ENCODE measurements at places on chromosomes 2 and 18.

DNA sequence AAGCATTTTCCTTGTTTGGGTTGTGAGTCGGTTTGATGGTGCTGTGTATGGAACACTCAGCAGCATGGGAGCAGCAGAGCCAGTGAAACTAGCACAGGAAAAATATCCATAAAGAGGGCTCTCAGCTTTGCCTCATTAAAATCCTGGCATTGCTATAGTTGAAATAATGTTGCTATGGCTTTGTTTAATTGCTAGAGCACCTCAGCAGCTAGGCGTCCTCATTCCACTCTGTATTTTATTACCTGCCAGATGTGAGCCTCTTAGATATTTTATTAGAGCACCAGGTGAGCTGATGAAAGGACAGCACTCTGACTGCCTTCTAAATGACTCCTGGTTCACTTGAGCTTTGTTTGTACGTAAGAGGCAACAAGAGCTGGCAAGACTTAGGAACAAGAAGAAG lies 232.4 kb downstream of the MTX2 start:
- DNase-seq, result no peak

- no peak for DNase-seq
These were observed 95.3 kb downstream of the EIPR1 start for GRCh38 chr2:3282056-3282998.

DNA sequence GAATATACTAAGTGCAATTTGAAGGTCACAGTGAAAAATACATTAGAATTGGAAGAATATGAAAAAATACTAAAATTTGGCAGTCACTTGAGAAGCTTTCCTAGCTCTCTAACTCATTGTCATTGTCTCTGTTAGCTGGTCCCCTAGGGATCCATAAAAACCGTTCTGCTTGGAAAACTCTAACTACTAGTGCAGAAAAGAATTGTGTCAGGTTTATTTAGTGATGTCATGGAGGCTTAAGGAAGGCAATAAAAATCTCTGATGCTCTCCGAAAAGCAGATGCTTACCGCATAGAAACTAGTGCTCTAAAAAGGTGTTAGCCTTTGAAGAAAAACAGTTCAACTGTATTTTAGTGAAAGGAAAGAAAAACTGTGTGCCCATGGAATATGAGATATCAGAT lies 150.1 kb upstream of the DLGAP1 start:
- no peak for DNase-seq

DNA sequence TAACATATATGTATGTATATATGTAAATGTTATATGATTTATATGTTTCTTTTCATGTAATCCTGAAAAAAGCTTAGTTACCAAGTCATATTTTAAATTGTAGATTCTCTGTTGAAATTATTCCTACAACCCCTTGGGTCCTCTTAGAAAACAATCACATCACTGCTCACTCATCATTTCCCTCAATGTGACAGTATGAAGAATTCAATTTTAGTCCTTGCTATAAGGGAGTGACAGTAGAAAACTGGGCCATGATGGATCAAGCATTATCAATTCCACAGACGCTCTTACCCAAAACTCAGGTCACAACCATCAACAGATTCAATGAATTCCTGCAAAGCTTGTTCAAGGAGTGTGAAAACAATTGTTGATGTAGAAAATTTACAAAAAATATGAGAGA lies 1389.5 kb upstream of the ACVR2A start:
- no peak for DNase-seq

DNA sequence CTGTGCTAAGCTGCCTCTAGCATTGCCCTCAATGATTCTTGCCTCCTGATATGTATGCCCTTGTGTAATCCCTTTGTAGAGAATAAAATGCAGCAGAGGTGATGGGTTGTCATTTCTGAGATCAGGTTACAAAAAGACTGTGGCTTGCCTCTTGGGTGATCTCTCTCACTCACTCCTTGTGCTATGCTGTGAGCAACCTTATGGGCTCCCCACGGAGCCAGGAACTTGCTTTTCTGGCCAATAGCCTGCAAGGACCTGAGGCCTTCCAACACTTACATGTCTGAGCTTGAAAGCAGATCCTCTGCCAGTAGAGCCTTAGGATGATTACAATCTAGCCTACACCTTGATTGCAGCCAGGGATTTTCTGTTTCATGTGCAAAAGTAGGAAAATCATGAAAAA lies 123.1 kb upstream of the XIRP2 start:
- DNase-seq, result no peak

DNA sequence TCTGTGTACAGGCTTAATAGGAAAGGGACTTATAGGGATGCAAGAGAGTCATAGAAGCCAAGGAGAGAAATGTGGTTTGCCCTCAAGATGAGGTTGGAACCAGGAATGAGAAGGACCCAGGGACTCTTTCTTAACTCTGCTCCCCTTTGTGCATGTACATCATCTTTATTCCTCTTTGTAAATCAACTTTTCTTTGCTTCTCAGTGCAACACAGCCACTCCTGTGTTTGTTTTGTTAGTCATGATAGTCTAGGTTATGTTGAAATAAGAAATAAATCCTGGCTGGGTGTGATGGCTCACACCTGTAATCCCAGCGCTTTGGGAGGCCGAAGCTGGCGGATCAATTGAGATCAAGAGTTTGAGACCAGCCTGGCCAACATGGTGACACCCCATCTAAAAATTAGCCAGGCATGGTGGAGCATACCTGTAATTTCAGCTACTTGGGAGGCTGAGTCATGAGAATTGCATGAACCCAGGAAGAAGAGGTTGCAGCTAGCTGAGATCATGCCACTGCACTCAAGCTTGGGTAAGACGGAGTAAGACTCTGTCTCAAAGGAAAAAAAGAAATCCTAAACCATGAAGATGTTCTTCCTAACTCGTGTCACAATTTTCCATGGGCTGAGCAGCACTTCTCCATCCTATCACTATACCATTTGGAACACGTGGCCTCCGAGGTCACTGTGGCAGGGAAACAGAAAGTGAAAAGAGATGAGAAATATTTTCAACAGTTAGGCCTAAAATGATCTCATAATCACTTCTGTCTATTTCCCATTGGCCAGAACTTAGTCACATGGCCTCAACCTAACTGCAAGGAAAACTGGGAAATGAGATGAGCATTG lies 73.0 kb upstream of the TMEM17 start:
- no peak for DNase-seq

DNA sequence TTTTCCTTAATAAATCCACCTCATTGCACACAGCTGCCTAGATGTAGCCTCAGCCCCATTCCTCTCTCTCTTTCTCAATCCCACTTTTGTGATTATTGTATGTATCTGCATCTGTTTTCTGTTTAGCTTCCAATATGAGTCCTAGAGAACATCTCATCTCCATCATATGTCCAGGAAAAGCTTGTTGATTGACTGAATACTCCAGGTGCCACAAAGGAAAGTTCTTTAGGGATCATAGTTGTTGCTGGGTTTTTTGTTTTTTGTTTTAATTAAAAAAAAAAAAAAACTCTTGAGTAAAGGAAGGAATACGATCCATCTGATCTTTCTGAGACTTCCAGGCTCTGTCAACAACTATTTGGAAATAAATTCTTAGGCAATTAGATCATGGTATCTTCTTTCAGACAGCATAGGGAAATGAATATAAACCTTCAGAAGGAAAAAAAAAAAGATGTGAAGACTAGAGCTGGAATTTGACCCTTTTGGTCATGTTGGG lies 42.5 kb downstream of the KIAA2012 start:
- no peak for DNase-seq

GRCh38 chr18:5413447-5413846 lies 117.9 kb upstream of the ZBTB14 start:
- DNase-seq, result no peak

- no peak for DNase-seq
These were observed 40.5 kb downstream of the CCDC85A start for GRCh38 chr2:56224316-56224715.

- no peak for DNase-seq
These were observed 72.4 kb downstream of the FASTKD2 start for GRCh38 chr2:206837775-206838174.

GRCh38 chr2:16943279-16943958 lies 277.8 kb upstream of the CYRIA start:
- DNase-seq, result no peak

DNA sequence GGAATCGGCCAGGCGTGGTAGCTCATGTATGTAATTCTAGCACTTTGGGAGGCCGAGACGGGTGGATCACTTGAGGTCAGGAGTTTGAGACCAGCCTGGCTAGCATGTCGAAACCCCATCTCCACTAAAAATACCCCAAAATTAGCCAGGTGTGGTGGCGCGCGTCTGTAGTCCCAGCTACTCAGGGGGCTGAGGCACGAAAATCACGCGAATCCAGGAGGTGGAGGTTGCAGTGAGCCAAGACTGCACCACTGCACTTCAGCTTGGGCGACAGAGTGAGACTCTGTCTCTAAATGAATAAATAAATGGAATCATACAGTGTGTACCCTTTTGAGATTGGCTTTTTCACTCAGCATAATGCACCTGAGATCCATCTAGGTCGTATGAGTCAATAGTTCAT lies 19.4 kb upstream of the TTC39C start:
- no peak for DNase-seq

- peak; percentile 10 for DNase-seq
These were observed 155.4 kb downstream of the ASXL3 start for GRCh38 chr18:33733376-33733775.

DNA sequence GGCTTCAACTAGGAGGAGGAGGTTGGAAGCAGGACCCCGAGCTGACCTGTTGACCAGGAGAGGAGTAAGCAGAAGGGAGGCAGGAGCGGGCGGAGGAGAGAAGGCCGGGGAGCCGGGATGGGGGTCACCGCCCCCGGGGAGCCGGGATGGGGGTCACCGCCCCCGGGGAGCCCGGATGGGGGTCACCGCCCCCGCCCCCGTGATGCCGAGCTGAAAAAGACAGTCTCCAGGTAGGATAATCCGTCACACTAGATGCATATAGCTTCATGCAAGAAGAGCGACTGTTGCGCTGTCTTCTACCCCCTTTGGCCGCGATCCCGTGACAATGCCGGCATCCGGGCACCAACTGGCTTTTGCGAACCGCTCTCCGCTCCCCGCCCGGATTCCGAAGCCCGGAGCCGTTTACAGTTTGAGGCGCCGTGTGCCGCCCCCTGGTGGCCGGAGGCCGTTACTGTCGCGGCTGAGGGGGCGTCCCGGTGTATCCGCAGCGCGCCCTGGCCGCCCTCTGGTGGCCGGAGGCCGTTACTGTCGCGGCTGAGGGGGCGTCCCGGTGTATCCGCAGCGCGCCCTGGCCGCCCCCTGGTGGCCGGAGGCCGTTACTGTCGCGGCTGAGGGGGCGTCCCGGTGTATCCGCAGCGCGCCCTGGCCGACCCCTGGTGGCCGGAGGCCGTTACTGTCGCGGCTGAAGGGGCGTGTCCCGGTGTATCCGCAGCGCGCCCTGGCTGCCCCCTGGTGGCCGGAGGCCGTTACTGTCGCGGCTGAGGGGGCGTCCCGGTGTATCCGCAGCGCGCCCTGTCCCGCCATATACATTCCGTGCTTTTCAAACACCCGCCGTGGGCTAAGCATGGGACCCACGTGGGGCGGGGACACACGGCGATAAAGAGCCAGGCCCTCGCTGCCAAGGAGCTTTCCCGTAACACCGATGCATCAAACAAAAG lies 89.6 kb downstream of the ACTR3 start:
- no peak for DNase-seq

- no peak for DNase-seq
These were observed 213.1 kb upstream of the GULP1 start for GRCh38 chr2:188078534-188078933.
